ENCODE measurements at places on chromosomes 16 and 17.

- DNase-seq, result no peak
Measured at GRCh38 chr17:352421-353212, at the start of gene RPH3AL. Gene RPH3AL, minus strand, starts transcription at chr17:352807. Its CDS starts 25,264 bp downstream, at chr17:327543.

DNA sequence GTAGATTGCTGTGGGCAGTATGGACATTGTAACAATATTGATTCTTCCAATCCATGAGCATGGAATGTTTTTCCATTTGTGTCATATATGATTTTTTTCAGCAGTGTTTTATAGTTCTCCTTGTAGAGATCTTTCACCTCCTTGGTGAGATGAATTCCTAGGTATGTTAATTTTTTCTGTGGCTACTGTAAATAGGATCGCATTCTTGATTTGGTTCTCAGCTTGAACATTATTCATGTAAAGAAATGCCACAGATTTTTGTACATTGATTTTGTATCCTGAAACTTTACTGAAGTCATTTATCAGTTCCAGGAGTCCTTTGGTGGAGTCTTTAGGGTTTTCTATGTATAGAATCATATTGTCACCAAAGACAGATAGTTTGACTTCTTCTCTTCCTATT lies 19.7 kb upstream of the CDR2 start:
- DNase-seq, result no peak

- no peak for DNase-seq
Measured at GRCh38 chr16:16059895-16060590, 110.6 kb downstream of the ABCC1 start.

GRCh38 chr16:3536271-3536731 lies 35.5 kb downstream of the CLUAP1 start:
- DNase-seq, result no peak

- DNase-seq, result no peak
Measured at GRCh38 chr16:67165121-67166078, 855 bp downstream of the HSF4 start.

DNA sequence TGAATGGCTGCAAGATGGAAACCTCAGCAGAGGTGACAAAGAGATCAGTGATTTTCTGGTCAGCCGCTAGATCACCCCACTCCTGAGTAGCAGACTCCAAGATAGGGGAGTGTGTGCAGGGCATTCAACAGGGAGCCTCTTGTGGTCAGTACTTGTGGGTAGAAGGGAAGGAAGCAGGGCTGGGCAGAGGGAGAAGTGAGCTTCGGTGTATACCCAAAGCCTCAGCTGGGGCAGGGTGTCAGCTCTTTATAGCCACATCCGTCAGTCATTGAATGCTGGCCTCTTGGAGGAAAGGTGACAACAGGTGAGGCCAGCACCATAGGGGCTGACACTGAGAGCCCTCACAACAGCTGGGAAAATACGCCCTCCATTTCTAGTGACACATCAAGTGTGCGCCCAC lies 2.2 kb upstream of the SLC12A3 start:
- no peak for DNase-seq

DNA sequence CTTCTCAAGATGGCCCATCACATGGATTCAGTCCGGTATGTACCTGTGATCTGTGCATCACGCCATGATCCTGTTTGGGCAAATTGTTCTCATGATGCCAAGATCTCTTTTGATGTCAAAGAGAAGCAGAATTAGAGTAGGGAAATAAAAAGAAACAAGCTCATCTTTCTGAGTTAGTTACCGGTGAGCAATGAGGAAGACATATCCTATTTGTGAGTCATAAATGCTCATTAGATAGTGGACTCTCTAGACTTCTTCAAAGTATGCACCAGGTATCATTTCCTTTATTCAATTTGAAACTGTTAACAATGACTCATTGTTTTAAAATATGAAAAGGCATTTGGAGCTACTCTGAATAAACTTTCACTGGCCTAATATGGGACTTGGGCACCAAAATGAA lies 8.0 kb upstream of the KRTAP4-12 start:
- no peak for DNase-seq

- DNase-seq, result no peak
Measured at GRCh38 chr17:29357821-29358232, 32.3 kb upstream of the TAOK1 start.

- DNase-seq, result no peak
Measured at GRCh38 chr17:50573866-50574611, 13.5 kb downstream of the CACNA1G start.

GRCh38 chr16:88499292-88499691 lies 46.2 kb downstream of the ZFPM1 start:
- no peak for DNase-seq

DNA sequence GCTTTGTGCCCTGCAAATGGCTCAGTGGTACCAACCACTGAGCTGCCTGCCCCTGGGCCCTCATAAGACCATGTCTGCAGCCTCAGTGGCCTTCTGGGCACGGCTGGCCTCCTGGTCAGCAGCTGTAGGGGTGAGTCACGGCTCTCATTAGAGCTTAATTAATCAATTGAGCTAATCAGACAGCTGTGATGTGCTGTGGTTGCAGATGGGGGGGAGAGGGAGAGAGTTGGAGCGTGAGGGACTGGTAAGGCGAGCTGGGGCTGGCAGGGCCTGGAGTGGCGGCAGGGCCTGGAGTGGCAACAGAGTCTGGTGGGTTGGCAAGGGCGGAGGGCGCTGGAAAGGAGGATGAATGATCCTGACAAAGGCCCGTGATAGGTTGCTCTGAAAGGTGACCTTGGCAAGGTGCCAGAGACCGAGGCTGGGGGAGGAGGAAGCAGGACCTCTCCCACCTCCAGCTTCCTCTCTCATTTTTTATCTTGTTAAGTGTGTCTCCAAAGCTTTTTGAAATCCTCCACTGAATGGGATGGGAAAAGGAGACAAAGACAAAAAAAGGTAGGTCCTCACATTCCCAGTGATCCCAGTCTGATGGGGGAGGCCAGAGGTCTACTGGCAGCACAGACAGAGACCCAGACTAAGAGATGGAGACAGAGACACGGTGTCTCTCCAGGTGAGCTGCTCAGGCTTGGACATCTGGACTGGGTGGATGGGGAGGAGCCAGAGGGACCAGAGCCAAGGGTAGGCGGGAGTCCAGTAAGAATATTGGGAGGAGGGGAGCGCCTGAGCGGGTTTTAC lies 41.6 kb downstream of the DCAKD start:
- no peak for DNase-seq

DNA sequence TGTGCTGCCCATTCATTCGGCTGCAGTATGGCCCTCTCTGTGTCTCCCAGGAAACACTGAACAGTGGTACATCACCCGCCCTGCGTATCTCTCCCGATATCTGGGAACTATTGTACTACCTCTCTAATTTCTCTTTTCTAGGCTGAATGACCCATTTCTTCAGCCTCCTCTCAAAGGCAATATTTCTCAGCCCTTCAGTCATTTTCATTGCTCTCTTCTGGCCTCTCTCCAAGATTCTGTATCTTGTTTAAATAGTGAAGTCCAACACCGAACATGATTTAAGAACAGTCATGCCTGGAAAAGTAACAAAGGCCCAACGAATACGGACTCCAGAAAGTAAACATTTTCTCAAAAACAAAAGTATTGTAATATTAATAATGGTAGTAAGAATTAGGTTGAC lies 220.1 kb downstream of the ZFHX3 start:
- DNase-seq, result no peak

DNA sequence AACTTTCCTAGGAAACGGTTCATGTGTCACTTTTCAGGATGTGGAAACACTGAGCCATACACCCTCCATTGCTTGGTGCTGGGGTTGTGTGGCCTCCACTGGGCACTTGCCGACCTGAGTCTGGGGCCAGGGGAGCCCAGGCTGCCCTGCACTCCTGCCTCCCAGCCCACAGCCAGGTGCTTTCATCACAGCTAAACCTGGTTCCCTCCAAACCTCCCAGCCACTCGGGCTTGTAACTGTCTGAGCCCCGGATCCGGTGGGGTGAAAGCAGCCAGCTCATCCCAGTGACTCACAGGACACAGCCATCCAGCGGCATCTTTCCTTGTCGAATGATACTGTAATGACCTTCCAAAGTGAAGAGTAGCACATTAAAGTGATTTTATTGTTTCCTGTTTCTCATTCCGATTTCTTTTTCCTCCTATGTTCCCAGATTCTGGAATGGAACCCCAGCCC lies 19.8 kb downstream of the CARHSP1 start:
- no peak for DNase-seq

- no peak for DNase-seq
Measured at GRCh38 chr17:77341069-77341541, 200.3 kb downstream of the SEC14L1 start.

- DNase-seq, result no peak
Measured at GRCh38 chr17:12666718-12667117, 1.0 kb downstream of the MYOCD start.

GRCh38 chr17:16486373-16487250 lies 5.4 kb downstream of the LRRC75A start:
- no peak for DNase-seq

GRCh38 chr16:80883159-80883642 lies 78.8 kb upstream of the CDYL2 start:
- DNase-seq, result no peak

- no peak for DNase-seq
Measured at GRCh38 chr17:40873801-40874200, 6.8 kb upstream of the KRT12 start.

- no peak for DNase-seq
Measured at GRCh38 chr16:72635694-72636093, 412.2 kb downstream of the ZFHX3 start.

- no peak for DNase-seq
Measured at GRCh38 chr17:10144982-10145381, 53.4 kb downstream of the GAS7 start.

GRCh38 chr16:19882646-19883045 lies 2.0 kb downstream of the GPRC5B start:
- DNase-seq, result no peak

DNA sequence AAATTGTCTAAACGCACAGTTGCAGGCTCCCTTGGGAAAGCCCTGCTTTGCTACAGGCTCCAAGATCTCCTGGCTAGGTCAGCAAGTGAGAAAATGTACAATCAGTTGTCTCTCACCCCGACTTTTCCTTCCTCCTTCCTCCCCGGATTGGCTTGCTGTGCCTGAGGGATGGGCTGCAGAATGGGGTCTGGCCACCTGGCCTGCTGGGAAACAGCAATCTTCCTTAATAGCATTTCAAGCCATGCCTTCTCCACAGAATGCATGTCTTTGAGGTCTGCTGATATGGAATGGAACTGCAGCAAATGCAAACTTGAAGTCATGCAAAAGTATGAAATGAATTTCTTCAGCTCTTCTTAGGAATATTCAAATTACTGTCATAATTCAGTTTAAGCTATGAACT lies 42.9 kb upstream of the SLFN13 start:
- DNase-seq, result no peak

- DNase-seq, result no peak
Measured at GRCh38 chr17:28366605-28367004, 1.6 kb upstream of the SEBOX start.

GRCh38 chr17:4161192-4161966 lies 18.4 kb downstream of the CYB5D2 start:
- DNase-seq, result no peak

- DNase-seq, result peak; percentile 69
Measured at GRCh38 chr17:14302431-14303099, 1.7 kb downstream of the HS3ST3B1 start.
